ENCODE measurements at places on chromosomes 5 and 9.

- no peak for DNase-seq
Observed at GRCh38 chr5:158135682-158136179, 276.8 kb upstream of the CLINT1 start.

DNA sequence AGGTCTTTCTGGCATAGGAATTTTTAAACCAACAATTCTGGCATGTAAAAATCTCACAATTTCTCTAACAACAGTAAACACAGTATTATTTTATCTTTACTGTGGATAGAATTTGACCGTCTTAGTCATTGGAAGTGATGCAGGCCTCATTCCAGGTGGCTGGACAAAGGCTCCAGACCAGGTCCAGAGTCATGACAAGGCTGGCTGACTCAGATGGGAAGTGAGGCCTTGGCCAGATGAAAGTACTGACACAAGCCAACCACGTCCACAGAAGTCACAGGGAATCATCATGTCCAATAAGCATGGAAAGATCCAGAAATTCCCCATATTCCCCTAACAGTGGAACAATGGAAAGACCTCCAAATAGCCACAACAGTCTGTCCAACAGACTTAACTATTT lies 12.4 kb downstream of the SPOCK1 start:
- peak; percentile 35 for DNase-seq

DNA sequence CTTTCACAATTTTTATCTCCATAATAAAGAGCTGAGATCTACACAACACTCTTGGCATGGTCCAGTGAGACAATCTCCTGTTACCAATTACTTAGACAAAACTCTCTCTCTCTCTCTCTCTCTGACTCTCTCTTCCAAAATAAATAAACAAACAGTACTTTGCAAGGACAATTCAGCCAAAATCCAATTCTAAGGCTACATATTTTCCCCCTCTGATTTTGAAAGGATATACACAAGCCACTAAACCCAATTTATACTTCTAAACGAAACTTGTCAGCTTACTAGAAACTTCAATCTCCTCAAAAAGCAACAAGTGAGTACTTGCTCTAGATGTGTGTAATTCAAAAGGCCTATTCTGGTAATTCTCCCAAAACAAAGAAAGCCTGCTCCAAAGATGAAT lies 26.3 kb upstream of the TNPO1 start:
- DNase-seq: peak; percentile 21

GRCh38 chr5:111259636-111260035 lies 35.5 kb downstream of the CAMK4 start:
- no peak for DNase-seq

GRCh38 chr5:5414999-5415398 lies 7.5 kb upstream of the ICE1 start:
- DNase-seq: no peak

- DNase-seq: no peak
Observed at GRCh38 chr5:133425222-133425621, 187.1 kb downstream of the FSTL4 start.

DNA sequence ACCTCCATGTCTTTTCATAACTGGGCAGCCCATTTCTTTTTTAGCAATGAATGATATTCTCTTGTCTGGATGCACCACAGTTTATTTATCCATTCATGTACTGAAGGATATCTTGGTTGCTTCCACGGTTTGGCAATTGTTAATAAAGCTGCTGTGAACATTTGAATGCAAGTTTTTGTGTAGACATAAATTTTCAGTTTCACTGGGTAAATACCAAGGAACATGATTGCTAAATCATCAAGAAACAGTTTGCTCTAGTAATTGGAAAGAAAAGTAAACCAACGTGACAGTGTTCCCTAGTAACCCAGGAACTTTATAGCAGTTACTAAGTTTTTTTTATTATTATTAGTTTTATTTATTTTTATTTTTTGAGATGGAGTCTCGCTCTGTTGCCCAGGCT lies 100.4 kb downstream of the VPS13A start:
- DNase-seq: no peak

DNA sequence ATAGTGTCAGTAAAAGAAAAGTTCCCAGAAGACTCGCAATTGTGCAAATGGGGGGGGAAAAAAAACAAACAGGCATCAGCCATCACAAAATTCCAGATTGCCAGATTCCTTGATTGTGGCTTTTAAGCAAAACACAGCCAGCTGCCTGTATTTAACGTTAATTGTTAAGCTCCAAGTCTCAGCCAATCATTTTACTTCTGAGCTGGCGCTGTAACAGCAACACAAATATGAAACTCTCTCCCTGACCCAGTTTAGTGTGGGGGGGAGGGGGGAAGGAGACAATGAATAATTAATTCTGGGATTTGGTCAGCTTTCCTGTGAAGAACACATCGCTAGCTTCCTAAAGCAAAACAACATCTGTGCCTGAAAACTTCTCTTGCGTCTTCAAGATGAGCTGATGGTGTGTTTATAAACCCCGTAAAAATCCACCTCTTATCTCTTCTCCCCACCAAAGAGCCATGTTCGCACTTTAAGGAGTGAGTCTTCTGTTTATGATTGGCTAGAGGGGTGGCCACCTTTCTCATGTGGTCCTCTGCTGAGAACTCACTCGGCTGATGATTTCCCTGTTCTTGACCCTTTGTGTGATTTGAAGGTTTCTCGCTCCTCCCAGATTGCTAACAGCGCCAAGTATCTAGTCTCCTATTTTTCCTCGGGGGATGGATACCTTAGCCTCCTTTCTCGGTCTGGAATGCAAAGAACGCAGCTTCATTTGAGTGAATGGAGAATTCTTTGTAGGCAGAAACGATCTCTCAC lies 160.2 kb upstream of the DAPK1 start:
- no peak for DNase-seq

GRCh38 chr9:127977009-127977883 lies 3.5 kb downstream of the EEIG1 start:
- no peak for DNase-seq
